ENCODE measurements at places on chromosomes 2 and 18.

DNA sequence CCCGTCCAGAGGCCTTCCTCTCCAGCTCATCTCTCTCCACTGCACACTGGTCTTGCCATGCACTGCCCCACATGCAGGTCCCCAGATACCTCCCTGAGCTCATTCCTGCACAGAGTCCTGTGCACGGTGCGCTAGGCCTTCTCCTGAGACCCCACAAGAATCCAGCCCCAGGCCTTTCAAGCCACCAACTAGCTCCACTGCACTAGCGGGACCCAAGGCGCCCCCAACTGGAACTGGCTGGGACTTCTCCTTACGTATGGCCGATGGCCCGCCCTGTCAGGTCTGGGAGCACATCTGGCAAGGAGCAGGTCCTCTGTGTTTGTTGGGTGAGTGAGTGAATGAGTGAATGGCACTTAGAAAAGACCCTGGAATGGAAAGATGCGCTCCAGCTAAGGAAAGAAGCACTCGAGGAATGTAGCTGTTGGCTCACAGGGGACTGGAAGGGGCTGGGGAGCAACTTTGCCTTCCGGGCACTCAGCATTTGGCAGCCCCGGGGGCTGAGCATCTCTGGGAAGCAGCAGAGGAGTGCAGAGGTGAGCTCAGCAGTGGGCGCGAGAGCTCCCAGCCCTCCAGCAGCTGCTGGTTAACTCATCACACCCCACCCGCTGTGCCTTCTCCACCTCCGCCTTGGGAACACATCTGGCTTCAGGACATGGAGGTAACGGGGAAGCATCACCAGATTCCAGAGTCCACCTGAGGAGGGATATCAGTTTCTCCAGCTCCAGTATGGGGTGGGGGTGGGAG, 223.1 kb downstream of the GLI2 start:
- peak; percentile 38 for DNase-seq

DNA sequence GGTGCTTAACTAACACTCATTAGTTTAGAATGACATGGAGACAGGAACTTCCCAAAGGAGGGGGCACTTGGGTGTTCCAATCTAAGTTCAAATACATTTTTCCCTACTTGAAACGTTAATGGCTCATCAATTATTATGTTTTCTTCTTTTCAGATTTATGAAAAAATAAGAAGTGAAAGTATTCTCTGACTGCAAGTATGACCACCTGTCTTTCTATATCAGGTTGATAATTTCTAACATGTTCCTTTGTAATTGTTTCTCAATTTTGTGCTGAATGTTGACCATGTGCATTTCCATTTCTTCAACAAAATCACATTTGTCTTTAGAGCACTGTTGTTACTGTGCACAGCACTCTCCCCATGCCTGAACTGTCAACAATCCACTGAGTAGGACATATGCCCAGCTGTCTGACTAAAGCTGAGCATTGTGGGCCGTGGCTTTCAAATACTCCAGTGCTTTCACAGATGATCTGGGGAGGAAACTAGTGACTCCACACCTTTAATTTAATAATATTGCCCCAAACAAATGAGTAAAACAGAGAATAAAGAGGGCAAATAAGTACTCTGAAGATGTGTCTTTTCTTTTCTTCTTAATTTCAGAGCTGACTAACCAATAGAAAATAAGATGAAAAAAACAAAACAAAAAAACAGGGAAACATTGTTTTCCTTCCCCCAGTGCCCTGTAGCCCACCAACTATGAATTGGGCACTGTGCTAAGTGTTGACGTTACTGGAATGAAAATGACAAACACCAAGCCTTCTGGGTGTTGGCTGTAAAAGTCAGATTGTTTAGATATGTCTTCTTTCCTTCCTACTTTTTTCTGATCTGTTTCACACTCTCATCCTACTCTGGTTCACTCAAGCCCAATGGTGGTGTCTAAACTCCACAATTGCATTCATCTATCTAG, 16.0 kb downstream of the LANCL1 start:
- no peak for DNase-seq

GRCh38 chr2:199458806-199459285, 1.1 kb upstream of the SATB2 start:
- DNase-seq: no peak

- DNase-seq: no peak
These were observed 391.7 kb upstream of the CYRIA start for GRCh38 chr2:17057109-17058017.

All from ACHN (cell line).